ENCODE measurements at places on chromosomes 3 and 15.
A peak's percentile ranks its signal among the peaks of the same experiment; 100 is the strongest.

- no peak for DNase-seq
Observed at GRCh38 chr15:74464216-74464615, 3.3 kb upstream of the UBL7 start.

DNA sequence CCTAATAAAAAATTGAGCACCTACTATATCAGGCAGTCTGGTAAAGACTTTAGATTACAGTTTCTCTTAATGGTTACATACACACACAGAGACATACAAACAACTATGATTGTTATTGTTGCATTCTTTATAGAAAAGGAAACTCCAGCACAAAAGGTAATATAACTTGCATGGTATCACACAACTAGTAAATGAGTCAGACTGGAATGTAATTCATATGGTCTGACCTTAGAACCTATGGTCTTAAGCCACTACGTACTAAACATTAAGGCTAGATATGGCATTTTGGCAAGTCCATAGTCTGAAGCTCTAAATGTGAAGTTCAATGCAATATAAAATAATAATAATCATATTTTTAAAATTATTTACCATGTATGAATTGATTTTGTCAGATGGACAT, 380.6 kb downstream of the LSAMP start:
- no peak for DNase-seq

GRCh38 chr3:47872916-47873315, 70.0 kb downstream of the DHX30 start:
- no peak for DNase-seq

DNA sequence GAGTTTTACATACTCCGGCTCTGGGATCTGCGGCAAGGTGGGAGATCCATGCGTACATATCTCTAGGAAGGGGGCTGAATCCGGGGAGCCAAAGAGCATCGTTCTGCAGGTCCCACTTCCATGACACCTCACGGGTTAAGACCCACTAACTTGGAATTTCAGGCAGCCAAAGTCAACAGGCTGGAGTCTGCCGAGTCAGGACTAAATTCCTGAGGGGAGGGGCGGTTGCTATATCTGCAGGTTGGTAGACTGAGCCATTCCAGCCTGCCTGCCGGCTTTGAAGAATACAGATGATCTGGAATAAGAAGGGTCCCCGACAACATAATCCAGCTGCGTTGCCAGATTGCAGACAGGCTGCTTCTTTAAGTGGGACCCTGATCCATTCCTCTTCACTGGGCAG, 65.4 kb upstream of the PEX5L start:
- no peak for DNase-seq

- no peak for DNase-seq
Observed at GRCh38 chr15:36177590-36178302, 401.7 kb upstream of the CDIN1 start.

DNA sequence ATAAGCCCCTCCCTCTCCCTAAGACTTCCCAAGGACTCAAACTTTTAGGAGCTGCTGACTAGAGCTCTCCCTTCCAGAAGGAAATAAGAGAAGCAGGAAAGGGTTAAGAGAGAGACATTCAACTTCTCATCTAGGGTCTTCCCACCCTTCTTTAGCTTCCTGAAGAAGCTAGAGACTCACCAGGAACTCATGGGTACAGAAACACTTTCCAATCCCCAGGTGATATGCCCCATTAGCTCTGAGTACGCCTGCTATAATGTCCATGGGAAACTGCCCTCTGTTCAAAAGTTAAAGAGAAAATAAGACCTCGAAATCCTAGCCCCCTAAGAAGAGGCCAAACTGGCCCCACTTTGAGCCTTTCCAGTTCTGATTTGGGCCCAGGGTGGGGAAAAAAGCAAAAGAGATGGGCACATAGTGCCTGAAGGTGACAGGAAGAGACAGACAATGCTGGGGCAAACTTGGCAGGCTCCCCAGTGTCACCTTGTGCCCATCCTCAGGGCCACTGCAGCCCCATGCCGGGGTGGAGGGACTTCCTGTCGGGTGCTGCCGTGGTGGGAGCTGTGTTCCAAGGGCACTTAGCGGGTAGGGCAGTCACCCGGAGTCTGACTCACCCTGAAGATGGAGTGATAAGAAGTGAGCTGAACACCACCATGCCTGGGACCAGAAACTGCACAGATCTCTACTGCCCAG, 29.5 kb downstream of the CCDC12 start:
- peak; percentile 56 for DNase-seq

GRCh38 chr3:3675801-3676200, 123.4 kb upstream of the LRRN1 start:
- no peak for DNase-seq

- DNase-seq = no peak
Observed at GRCh38 chr15:65909831-65910230, 40.5 kb downstream of the RAB11A start.

DNA sequence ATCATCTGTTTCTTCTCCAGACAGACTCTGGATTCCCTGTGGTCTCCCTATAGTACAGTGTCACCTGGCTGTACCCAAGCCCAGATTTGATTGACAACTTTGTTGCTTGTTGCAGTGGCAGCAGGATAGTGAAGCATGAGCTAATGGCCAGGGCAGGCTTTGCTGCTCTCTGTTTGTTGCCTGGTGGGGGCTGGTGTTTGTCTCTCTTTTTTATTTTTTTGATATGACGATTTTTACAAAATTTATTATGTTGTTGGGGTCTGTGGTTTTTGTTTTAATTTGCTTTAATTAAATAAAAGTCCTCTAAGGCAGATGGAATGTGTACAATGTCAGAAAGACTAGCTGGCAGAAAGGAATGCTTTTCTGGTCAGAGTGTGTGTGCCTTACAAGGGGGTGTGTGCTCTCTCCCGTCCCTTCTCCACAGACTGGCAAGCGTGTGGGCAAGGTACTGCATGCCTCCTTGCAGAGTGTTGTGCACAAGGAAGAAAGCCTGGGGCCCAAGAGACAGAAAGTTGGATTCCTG, 15.2 kb upstream of the CLEC3B start:
- DNase-seq = no peak

GRCh38 chr15:77506311-77507142, 85.8 kb downstream of the HMG20A start:
- DNase-seq = no peak

- no peak for DNase-seq
Observed at GRCh38 chr3:106172101-106172500, 303.3 kb upstream of the CBLB start.

DNA sequence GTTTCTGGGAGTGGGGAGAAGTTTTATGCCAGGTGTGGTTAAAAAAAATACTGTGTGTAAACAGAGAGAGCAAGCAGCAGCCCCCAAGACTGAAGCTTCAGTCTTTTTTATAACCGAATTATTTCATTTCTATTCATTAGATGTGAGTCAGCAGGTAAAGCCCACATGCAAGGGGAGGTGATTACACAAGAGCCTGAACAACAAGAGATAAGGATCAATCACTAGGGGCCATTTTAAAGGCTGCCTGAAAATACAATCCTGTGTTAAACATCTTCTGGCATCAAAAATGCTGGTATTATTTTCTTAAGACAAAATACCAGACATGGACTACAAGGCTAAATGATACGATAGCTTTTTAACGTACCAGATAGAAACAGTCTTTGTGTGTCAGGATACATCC, 217.3 kb downstream of the SUCLG2 start:
- DNase-seq = no peak

GRCh38 chr3:19221081-19221480, 72.8 kb downstream of the KCNH8 start:
- no peak for DNase-seq

- no peak for DNase-seq
Observed at GRCh38 chr15:60511351-60512031, 32.5 kb upstream of the ICE2 start.

DNA sequence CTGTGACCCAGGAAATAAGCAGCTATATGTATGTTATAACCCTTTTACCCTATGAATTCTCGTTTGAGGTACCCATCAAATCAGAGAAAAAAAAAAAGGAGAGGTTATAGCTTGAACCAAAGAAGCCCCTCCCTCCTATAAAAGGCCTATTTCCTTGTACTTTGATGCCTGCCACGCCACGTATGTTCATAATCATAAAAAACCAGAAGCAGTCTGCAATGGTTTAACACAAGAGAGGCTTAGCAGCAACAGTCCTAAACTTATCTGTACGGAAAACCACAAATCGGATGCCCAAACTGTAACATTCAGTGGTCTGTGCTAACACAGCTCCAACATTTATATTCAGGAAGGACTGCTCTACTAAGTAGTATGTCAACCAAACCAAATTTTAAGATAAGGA, 21.2 kb downstream of the CCR8 start:
- DNase-seq = no peak

- DNase-seq = no peak
Observed at GRCh38 chr3:71360180-71360579, 223.3 kb downstream of the FOXP1 start.

DNA sequence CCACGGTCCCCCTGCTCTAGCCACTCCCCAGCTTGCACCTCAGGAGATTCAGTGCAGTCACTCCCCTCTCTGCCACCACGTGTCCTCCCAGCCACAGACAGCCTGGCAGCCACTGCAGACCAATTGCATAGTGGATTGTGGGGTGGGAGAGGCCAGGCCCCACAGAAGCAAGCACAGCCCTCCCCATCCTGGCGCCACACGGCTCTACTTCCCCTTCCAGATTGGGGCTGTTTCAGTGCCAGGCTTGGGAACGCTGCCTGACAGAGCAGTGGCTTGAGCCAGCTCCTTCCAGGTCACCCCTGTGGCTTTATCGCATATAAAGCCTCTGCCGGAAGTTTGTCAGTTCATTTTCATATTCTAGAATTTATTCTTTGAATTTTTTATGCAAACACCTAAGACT, 90.7 kb downstream of the TMEM266 start:
- DNase-seq = no peak

GRCh38 chr3:172601066-172601832, 78.0 kb upstream of the TNFSF10 start:
- DNase-seq = no peak

DNA sequence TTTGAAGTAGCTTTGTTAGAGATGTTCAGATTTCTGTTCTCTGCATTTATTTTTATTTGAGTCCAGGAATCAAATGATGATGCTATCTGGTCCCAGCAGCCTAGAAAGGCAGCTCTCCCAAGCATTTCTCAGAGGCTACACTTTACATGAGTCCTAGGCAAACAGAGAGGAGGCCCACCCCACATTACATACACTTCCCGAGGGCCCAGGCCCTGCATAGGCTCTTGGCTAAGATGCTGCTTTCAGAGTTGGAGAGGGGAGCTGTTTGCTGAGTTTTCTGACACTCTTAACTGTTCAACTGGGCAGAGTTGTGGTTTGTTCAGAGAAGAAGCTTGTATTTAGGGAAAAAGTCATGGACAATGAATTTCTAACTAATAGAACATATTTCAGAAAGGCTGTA, 117.9 kb upstream of the RGMA start:
- DNase-seq = no peak

DNA sequence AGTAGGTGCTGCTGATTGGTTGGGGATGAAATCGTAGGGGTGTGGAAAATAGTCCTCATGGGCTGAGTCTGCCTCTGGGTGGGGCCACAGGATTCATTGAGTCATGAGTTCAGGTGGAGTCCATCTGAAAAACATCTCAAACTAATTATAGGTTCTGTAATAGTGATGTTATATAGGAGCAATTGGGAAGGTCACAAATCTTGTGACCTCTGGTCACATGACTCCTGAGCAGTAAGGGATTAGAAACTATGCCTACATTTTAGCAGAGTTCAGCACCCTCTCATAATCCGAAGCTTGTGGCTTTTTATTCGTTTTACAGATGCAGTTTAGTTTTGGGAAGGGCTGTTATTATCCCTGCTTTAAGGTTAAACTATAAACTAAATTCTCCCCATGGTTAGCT, 22.9 kb upstream of the NEDD4 start:
- DNase-seq = no peak

- DNase-seq = no peak
Observed at GRCh38 chr15:51883271-51883837, 53.9 kb downstream of the TMOD3 start.

DNA sequence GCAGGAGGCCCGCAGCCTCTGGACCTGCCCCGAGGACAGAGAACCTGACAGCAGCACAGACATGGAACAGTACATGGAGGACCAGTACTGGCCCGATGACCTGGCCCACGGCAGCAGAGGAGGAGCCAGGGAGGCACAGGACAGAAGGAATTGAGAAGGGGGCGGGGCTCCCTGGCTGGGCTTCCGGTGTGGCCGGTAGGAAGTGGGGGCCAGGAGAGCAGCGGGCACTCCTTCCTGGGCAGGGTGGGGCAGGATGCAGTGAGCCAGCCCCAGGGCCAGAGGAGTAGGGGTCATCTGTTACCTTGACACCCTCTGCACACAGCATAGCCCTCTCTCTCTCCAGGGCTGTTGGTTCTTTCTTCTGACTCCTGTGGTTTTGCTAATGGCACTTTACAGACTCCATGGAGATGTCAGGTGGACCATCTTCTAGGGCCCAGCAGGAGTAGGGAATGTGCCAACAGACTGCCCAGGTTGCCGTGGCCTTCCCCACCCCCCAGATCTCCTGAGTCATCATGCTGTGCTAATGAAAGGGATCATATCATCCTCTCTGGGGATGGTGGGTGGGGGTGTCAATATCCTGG, 8.6 kb upstream of the ISG20 start:
- DNase-seq = no peak

DNA sequence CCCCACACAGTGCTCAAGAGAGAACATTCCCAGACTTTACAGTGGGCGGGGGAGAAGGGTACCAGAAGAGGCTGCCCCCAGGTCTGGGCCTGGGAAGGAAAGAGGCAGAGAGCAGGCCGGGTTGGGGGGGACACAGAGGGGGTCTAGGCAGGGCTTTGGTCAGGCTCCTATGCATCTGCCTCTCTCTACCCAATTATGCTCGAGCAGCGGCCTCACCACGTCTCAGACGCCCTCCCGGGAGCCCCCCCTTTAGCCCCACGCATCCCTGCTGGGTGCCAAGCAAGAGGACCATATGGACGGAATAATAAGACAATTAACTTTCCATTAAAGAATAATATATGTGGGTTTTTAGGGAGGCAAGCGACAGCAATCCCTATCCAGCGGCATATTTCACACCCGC, 32.8 kb downstream of the CACNA2D2 start:
- no peak for DNase-seq

GRCh38 chr3:33681667-33682066, 36.4 kb downstream of the CLASP2 start:
- no peak for DNase-seq

- DNase-seq = no peak
Observed at GRCh38 chr15:74424901-74425528, 8.7 kb downstream of the SEMA7A start.

DNA sequence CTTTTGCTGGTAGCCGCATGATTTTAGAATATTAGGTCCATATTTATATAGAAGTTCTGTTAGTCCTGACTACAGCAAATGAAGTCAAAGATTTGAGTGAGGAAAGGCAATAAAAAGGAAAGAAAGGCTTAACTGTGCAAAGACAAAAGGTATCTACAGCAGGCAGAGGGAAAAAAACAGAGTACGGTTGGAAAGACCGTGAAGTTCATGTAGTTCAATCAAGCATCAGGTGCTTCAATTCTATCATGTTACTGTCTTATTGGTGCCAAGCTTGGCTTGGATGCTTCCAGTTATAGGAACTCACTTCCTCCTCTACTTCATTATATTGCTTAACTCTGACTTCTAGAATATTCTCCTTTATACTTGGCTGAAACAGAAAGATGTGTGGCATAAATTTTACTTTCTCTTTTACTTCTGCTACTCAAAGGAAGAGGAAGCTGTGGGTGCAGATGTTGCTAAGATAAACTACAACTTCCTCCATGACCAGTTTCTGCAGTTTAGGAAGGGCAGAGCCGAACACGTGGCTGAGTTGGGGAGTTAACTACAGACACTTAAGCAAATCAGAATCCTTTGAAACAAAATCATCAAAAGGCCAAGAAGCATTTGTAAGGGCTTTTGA, 72.6 kb upstream of the ZBED2 start:
- peak; percentile 38 for DNase-seq

- no peak for DNase-seq
Observed at GRCh38 chr3:127751163-127751621, 71.1 kb downstream of the MGLL start.
